Chondrocyte (in vitro differentiated cells): ENCODE measurements at places on chromosomes 12 and 14. TPM values are rescaled to one million over a fixed set of nuclear protein-coding genes. Genes with fewer than 3 reads are reported as not detected.

Gene SLC41A2
- 46.0 to 54.6 TPM (median 46.8 TPM) in 3 replicates for total RNA-seq

- H3K27me3 ChIP-seq, result peaks cover 16% of the 10 kb centered on the region
- H3K4me3 ChIP-seq, result peak within 1 kb of the TSS; percentile 70
- H3K4me1 ChIP-seq, result peaks cover 14% of the 10 kb centered on the region
- no peaks in the 10 kb centered on the region for H3K36me3 ChIP-seq
- no peak for DNase-seq
- H3K27ac ChIP-seq, result peak within 1 kb of the TSS; percentile 57
Measured at GRCh38 chr14:96204151-96205058, at the start of gene BDKRB2. Gene BDKRB2, plus strand, starts transcription at chr14:96204839. Its CDS starts 32,269 bp downstream, at chr14:96237108.

GRCh38 chr12:32015036-32015435 lies 55.8 kb downstream of the RESF1 start:
- H3K4me3 ChIP-seq, result no peak overlapping the region
- no peaks in the 10 kb centered on the region for H3K27me3 ChIP-seq
- no peaks in the 10 kb centered on the region for H3K36me3 ChIP-seq
- no peak for DNase-seq
- no peak overlapping the region for H3K27ac ChIP-seq

Gene TAS2R7
- total RNA-seq, result not detected in 3 replicates

DNA sequence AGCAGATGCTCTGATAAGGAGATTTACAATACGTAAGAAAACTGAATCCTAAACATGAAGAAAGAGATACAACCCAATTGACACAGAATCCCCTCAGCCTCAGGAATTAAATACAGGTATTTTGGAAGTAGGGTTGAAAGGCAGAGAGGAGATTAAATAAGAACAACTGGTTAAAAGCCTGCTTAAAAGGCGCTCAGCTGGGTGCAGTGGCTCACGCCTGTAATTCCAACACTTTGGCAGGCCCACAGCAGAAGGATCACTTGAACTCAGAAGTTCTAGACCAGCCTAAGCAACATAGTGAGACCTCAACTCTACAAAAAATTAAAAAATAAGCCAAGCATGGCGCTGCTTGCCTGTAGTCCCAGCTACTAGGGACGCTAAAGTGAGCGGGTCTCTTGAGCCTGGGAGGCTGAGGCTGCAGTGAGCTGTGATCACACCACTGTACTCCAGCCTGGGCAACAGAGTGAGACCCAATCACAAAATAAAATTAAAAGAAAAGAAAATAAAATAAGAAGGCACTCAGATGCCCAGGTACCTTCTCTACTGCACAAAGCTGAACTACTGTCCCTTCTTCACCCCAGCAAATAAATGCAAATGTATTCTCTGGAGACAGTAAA lies 32.9 kb downstream of the MED13L start:
- no peaks in the 10 kb centered on the region for H3K27me3 ChIP-seq
- DNase-seq, result no peak
- H3K27ac ChIP-seq, result peak overlapping the region; percentile 22
- peaks cover 2% of the 10 kb centered on the region for H3K36me3 ChIP-seq
- H3K4me3 ChIP-seq, result no peak overlapping the region

GRCh38 chr12:82688035-82688501 lies 1.4 kb downstream of the TMTC2 start:
- H3K27ac ChIP-seq, result no peak overlapping the region
- H3K4me3 ChIP-seq, result peak overlapping the region; percentile 100
- no peaks in the 10 kb centered on the region for H3K36me3 ChIP-seq
- DNase-seq, result no peak
- H3K4me1 ChIP-seq, result peaks cover 8% of the 10 kb centered on the region

GRCh38 chr12:114414866-114415524 lies 9.1 kb upstream of the TBX5 start:
- no peak for DNase-seq
- H3K27ac ChIP-seq, result no peak overlapping the region
- H3K36me3 ChIP-seq, result no peaks in the 10 kb centered on the region

DNA sequence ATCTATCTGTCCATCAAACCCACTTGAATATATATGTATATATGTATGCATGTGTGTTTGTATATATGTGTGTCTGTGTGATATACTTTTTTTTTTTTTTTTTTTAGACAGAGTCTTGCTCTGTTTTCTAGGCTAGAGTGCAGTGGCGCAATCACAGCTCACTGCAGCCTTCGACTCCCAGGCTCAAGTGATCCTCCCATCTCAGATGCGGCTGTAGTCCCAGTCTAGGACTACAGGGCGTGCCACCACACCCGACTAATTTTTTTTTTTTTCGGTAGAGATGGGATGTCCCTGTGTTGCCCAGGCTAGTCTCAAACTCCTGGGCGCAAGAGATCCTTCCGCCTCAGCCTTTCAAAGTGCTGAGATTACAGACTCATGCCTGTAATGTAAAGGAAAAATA lies 13.0 kb upstream of the APOBEC1 start:
- H3K4me1 ChIP-seq, result no peaks in the 10 kb centered on the region
- H3K36me3 ChIP-seq, result no peaks in the 10 kb centered on the region
- H3K27ac ChIP-seq, result no peak overlapping the region
- peaks cover 5% of the 10 kb centered on the region for H3K27me3 ChIP-seq

DNA sequence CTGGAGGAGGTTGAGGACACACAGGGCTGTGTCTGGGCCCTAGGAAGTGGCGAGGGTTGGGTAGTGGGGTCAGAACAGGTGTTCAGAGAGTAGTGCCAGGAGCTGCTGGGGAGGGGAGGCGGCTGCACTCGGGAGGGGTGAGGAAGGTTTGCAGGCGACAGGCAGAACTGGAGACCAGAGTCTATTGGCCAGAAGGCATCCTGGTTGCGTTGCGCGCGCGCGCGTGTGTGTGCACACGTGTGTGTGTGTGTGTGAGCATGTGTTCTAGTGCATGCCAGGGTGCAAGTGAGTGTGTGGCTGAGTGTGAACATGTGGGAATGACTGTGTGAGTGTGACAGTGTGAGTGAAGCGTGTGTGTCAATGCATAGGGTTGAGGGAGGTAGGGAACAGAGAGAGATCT lies 86.4 kb downstream of the CCDC92 start:
- H3K4me1 ChIP-seq, result peaks cover under 1% of the 10 kb centered on the region
- no peak overlapping the region for H3K4me3 ChIP-seq
- H3K27me3 ChIP-seq, result peaks cover 15% of the 10 kb centered on the region

GRCh38 chr12:48351022-48351708 lies 446 bp upstream of the ZNF641 start:
- peaks cover 11% of the 10 kb centered on the region for H3K36me3 ChIP-seq
- no peak for DNase-seq
- peak overlapping the region; percentile 90 for H3K4me3 ChIP-seq

Gene GRIN2B
- total RNA-seq, result not detected in 3 replicates

- H3K27me3 ChIP-seq, result no peaks in the 10 kb centered on the region
- peaks cover 60% of the 10 kb centered on the region for H3K4me1 ChIP-seq
- peaks cover 60% of the 10 kb centered on the region for H3K36me3 ChIP-seq
- no peak for DNase-seq
- no peak overlapping the region for H3K4me3 ChIP-seq
Measured at GRCh38 chr12:58873496-58873895, 46.8 kb downstream of the LRIG3 start.

Gene P3H3
- 109 to 116 TPM (median 114 TPM) in 3 replicates for total RNA-seq

- peaks cover 9% of the 10 kb centered on the region for H3K36me3 ChIP-seq
- H3K27me3 ChIP-seq, result no peaks in the 10 kb centered on the region
- peak; percentile 95 for DNase-seq
- peaks cover 31% of the 10 kb centered on the region for H3K4me1 ChIP-seq
- peak within 1 kb of the TSS; percentile 95 for H3K4me3 ChIP-seq
Measured at GRCh38 chr12:111685811-111686573, at the start of the genes ACAD10 and BRAP. Gene ACAD10, plus strand, starts transcription at chr12:111686053. Its CDS starts 6,657 bp downstream, at chr12:111692710. Gene BRAP, minus strand, starts transcription at chr12:111685956. Its CDS starts 164 bp downstream, at chr12:111685792.

GRCh38 chr12:43337571-43338444 lies 214.2 kb downstream of the ADAMTS20 start:
- H3K4me3 ChIP-seq, result no peak overlapping the region
- H3K36me3 ChIP-seq, result no peaks in the 10 kb centered on the region
- H3K27me3 ChIP-seq, result no peaks in the 10 kb centered on the region
- H3K4me1 ChIP-seq, result peaks cover 29% of the 10 kb centered on the region
